HFFc6 (cell line): ENCODE measurements at places on chromosomes 6 and 20.

- DNase-seq = no peak
Measured at GRCh38 chr20:18743665-18744440, 69.7 kb upstream of the SCP2D1 start.

DNA sequence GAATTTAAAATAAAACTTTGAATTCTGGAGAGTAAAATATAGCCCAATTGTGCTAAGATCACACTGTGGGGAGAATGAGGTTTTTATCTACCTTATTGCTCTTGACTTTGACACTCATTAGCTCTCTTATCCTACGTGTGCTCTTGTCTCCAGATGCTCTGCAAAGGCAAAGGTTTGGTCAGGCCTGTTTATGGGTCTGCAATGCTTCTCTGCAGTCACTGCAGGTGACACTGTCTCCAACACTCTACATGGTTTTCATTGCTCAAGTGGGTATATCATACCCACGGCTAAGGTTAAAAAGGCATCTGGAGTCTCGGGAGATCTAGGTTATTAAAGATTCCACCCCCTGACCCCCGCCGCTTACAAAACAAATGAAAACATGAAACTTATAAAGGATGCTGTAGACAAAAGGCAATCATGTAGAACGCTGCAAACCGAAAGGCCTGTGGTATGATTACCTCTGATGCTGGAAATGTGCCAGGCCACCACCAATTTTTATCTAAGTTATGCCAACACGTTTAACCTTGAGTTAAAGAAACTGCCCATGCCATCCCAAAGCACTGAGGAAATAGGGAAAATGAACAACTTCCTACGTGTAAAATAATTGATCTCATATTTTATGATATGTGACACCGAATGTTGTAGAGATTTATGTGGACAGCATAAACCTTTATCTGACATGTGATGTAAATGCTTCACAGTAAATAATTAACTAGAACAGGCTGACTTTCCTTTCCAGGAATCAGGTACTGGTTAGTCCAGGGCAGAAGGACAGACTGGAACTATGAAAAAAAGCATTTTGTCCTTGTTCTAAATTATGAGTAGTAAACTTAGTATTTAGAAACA, 238.2 kb upstream of the NOX3 start:
- no peak for DNase-seq

- DNase-seq = no peak
Measured at GRCh38 chr6:291204-291696, 1.0 kb upstream of the DUSP22 start.

DNA sequence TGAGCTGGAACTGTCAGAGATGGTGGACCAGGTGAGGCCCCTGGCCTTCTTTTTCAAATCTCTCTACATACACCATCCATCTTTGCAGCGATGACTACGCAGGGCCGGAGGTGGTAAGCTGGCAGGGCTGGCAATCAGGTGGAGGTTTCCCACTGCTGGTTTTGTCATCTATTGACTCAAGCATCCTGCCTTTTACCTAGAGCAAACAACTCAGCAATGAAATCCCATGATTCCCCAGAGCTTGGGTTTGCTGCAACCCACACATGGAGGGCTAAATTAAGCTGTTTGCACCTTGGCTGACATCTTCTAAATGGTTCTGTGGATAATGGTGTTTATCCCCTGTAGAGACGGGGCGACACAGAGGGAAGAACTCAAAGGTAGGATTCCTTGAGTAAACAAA, 170.2 kb downstream of the SCP2D1 start:
- no peak for DNase-seq

GRCh38 chr6:45952168-45952529, 63.5 kb downstream of the CLIC5 start:
- DNase-seq = no peak

DNA sequence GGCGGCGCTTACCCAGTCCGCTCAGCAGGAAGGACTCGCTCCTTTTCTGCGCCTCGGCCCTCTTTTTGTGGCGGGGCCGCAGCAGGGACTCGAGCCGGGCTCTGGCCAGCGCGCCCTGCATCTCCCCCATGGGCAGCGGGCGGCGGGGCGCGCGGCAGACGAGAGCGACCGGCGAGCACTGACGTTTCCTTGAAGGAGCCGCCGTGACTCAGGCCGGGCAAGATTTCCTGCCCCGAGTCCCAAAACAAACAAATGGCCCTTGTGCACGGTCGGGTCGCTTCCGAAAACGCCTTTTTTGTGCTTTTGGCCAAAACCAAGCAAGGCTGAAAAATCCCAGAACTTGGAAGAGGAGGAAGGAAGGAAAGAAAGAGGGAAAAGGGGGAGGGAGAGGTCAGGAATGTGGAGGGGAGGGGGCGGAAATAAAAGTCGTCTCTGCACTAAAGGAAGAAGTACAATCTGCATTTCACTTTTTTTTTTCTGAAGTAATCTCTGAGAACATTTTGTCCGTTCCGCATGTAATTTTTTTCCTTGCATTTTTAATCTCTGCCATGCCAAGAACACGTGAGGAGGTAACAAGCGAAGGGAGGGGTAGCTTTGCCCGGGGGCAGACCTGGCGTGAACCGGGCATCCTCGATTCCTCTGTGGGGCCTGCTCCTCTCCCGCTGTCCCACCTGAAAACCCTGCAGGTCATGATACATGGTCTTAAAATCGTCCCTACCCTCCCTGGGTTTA, 123.3 kb upstream of the SLC2A12 start:
- DNase-seq = peak; percentile 78

- DNase-seq = no peak
Measured at GRCh38 chr6:122082370-122082769, 317.1 kb upstream of the HSF2 start.

DNA sequence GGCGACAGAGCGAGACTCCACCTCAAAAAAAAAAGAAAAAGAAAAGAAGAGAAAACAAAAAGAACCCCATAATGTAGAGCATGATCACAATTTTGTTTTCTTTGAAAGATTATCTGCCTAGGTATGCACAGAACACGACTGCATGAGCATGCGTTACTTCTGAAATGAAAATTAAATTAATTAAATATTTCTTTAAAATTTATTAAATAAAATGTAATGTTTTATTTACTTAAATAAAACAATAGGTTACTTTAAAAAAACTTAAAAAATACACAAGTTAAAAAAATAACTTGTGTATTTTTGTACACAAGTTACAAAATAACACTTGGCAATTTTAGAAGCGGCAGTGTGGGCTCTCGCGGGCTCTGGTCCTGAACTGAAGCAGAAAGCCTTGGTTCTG, 107.8 kb downstream of the TFAP2A start:
- DNase-seq = no peak

DNA sequence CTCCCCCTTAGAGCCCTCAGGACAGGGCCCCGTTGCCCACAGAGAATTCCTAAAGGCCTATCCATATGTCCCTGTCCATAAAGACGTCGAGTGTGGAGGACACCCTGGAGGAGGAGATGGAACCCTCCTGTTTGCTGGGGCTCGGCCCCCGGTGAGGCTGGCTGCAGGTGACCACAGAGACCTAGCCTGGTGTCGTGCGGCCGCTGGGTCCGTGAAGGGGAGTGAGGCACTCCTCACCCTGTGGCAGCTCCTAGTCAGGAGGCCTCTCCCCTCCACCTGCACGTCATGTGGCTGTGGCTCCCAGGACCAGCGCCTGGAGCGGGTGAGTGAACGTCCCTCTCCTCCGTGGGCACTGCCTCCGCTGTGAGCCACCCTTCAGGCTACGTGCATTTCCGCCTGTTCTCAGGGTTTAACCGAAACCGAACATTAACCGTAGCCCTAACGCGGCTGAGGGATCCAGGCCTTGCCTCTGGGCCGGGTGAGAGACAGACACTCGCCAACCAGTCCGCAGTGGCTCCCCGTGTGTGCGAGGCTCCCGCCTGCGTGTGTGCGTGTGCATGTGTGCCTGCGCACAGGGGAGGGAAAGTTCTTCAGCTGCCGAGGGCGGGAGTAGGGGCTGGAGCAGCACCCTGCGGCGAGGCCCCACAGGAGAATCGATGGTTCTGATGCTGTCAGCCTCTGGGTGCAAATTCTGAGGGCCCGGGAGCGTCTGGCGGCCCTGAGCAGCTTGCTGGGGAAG, 5.9 kb upstream of the TCEA2 start:
- DNase-seq = no peak

GRCh38 chr6:147972448-147972847, 370.2 kb upstream of the SASH1 start:
- no peak for DNase-seq

DNA sequence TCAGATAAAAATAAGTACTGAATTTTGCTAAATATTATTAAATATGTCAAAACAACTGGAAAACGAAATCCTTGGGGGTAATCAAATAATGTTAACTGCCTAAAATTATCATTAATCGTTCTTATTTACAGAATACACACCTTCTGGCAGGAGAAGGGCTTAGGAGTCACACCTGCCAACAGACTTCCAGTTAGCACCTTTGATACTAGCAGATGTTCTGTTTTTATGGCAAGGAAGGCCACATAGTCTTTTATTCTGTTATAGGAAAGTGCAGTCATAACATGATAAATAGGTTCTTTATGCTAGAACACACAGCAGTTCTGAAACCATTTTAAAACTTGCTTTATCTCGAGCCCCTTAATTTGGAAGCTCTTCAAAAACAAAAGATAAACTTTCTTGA, 464.1 kb downstream of the UTRN start:
- DNase-seq = no peak
